Hematopoietic multipotent progenitor cell treated with erythropoietin and hydrocortisone succinate and interleukin-3 and kit ligand, for 6 days (in vitro differentiated cells): ENCODE measurements at places on chromosomes 11 and 22.
A peak's percentile ranks its signal among the peaks of the same experiment; 100 is the strongest.

GRCh38 chr22:25900390-25900789, 158.4 kb downstream of the MYO18B start:
- no peak for DNase-seq

DNA sequence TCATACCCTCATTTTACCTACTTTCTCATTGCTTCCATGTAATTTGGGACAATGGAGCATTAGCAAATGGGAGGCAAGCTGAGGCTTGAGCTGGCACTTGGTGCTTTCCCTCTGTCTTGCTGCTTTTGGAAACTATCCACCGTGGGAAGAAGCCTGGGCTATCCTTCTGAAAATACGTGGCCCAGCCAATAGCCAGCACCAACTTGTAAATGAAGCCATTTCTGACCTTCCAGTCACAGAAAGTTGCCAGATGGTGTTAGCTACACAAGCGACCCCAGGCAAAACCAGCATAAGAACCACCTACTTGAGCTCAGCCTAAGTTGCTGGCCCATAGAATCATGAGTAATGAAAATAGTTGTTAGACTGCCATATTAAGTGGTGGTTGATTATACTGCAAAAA, 18.5 kb upstream of the SPON1 start:
- no peak for DNase-seq

DNA sequence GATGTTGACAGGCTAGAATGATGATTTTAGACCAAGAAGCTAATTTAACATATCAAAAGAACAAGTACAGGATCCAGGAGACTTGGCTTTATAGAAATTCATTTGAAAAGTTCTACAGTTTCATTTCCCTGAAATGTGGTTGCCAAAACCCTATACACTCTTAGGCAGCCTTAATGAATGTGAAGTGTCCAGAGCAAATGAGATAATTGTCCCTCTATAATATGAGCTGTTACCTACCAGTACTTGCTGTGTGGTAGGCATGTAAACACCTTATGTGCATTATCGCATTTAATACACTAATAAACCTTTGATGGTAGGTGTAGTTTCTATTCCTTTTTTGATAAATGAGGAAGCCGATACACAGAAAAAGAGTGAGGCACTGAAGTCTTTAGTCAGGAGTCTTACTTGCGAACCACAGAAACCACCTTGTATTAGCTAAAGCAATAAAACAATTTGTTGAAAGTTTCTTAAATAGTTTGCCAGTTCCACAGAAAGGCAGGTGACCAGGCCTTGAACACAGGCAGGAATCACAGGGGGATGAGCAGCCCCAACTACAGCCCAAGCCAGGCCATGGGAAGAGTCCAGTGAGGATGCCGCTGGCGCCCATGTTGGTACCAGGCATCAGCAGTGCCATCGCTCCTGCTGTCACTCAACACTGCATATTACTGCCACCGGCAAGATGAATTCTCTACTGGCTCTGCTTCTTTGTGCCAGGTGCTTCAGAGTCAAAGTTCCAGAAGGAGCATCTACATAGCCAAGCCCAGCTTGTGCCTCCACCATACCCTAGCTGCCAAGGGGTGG, 81.7 kb downstream of the SWAP70 start:
- no peak for DNase-seq

GRCh38 chr11:71458146-71459070, 5.4 kb downstream of the NADSYN1 start:
- no peak for DNase-seq

DNA sequence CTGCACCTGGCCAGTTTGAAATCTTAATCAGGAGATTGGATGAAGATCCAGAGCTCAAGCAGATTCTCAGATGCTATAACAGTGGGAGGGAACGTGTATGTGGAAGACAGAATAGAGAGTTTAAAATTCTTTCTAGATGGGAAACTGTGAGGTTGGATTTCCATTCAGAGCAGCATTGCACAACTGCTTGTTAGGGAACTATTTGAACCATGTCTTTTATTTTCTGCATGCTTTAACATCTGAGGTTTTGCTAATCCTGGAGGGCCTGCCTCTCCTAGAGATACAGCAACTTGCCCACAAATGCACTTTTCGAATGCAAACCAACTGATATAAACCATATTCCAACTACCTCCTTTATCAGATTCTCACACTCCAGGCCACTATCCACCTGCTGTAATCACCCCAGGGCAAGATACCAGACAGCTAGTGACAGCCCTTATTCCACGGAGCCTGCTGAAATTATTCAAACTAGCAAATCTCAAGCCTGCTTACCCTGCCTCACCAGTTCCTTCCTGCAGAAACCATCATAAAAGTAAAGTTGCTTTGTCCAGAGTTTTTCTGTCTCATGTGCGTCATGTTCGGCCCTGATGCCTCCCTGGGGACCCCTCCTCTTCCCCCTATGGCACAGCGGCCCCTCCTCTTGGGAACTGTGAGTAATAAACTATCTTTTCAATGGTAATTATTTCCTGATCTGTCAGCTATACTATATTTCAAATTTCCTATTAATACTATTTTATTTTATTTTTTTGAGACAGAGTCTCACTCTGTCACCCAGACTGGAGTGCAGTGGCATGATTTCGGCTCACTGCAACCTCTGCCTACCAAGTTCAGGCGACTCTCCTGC, 18.4 kb upstream of the SEC14L4 start:
- peak; percentile 73 for DNase-seq

DNA sequence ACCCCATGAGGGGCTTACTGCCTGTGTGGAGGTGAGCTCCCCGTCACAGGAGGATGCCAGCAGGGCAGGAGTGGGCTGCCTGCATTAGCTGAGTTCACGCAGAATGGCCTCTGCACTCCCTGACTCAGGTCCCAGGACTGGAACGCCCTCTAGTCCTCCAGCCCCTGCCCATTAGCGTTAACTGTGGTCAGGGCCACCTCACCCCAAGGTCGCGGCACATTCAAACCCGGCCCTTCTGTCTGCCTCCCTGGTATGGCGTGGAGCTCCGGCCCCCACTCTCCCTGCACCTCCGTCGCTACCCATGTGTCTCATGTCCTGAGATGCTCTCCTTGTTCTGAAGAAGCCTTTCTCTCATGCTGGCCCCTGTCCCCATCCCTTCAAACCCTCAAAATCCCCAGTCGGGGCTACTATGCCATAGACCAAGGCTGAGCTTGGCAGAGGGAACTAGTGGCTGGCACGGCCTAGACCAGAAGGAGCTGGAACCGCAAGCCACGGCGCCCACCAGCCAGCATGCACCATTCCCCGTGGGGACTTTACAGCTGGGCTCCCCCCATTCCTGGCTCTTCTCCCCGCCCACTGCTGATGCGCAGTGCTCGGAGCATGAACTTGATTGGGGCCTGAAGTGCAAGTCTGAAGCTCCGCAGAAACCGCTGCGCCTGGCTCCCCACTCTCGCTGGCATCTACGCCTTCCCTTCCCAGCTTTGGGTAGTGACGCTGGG, 79.5 kb upstream of the RTL6 start:
- no peak for DNase-seq

- peak; percentile 50 for DNase-seq
Measured at GRCh38 chr22:23233752-23234408, 53.6 kb downstream of the BCR start.

- DNase-seq: no peak
Measured at GRCh38 chr11:58046231-58046630, 15.5 kb downstream of the OR6Q1 start.

GRCh38 chr11:72576661-72577060, 97.6 kb downstream of the PDE2A start:
- DNase-seq: no peak
